Ovary (tissue), 10 donors: ENCODE measurements at places on chromosomes 12 and 14.

GRCh38 chr14:55964091-55964490 is 154.1 kb upstream of the PELI2 start:
- no peak for DNase-seq
- H3K4me3 ChIP-seq = no peak overlapping the region
- H3K4me1 ChIP-seq = no peaks in the 10 kb centered on the region

GRCh38 chr12:97985834-97986233 is 523.2 kb downstream of the RMST start:
- H3K27me3 ChIP-seq = no peaks in the 10 kb centered on the region
- DNase-seq = no peak
- H3K4me1 ChIP-seq = no peaks in the 10 kb centered on the region
- H3K4me3 ChIP-seq = no peak overlapping the region
- H3K27ac ChIP-seq = no peak overlapping the region

- no peak overlapping the region for H3K4me3 ChIP-seq
- no peaks in the 10 kb centered on the region for H3K36me3 ChIP-seq
- no peak for DNase-seq
- H3K27ac ChIP-seq = no peak overlapping the region
- H3K4me1 ChIP-seq = no peaks in the 10 kb centered on the region
Measured at GRCh38 chr14:96166461-96167223, 38.0 kb upstream of the BDKRB2 start.

GRCh38 chr12:132028111-132028510 is 78.4 kb downstream of the EP400 start:
- no peaks in the 10 kb centered on the region for H3K27me3 ChIP-seq
- DNase-seq = no peak
- H3K36me3 ChIP-seq = no peaks in the 10 kb centered on the region

DNA sequence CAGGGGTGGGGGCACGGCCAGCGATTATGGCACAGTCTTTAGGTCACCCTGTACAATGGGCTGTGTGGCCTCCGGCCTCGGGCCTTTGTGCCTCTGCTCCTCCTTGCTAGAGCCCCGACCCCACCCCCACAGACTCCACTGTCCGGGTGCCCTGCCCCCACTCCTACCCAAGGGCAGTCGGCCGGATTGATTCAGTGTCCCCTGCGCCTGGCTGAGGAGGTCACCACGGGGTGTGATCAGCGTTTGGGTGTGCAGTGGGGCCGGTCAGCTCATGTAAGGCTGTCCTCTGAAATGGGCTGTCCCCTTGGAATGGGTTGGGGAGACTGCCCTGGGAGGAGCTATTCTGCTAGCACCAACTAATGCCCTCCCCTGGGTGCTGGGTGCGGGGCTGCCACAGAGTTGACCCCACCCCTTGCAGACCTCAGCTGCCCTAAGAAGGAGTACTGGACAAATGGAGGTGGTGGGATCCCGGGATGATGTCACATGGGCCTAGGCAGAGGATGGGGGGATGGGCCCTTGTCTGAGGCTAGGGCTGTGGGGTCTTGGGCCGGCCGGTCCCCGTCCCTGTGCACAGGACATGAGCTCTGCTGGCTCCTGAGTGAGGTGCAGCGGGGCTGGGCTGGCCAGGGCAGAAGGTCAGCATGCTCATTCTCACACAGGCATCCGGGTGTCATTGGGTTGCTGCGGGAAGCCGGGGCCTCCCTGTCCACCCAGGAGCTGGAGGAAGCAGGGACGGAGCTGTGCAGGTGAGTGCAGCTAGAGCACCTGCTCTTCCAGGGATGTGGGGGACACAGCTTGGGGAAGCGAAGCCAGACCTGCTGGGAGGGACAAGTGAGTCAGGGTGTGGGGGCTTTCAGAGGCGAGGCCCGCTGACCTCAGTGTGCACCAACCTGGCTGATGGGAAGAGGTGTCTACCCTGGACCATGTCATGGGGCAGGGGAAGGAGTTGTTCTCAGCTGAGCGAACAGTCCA is 23.4 kb downstream of the ASPG start:
- no peaks in the 10 kb centered on the region for H3K36me3 ChIP-seq
- no peak overlapping the region for H3K4me3 ChIP-seq
- peak; percentile 18 for DNase-seq

DNA sequence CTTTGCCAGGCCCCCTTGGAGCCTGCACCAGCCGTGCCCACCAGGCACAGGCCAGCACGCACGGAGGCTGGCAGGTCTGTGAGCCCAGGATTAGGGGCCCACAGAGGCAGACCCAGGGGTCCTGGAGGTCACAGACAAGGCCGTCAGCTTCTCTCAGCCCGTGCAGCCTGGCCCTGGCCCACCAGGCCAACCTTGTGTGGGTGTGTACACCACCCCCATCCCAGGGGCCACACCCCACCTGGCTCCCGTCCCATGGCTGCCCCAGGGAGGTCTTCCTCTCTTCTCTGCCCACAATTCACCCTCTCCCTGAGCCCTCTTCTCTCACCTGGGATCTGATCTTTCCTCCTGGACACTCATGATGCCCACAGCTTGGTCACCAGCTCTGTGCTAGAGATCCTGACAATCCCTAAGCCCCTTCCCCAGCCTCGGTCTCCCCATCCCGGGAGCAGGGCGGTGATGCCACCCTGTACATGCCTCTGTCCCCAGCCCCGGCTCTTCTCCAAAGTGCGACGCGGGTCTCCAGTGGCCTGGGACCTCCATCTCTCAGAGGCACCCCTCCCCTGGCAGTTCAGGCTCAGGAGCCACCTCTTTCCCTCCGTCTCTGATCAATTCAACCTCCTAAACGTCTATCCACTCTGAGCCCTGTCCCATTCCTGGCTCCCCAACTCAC is 31.1 kb upstream of the GPR132 start:
- H3K4me1 ChIP-seq = peaks cover 7% of the 10 kb centered on the region
- no peak overlapping the region for H3K4me3 ChIP-seq
- H3K36me3 ChIP-seq = no peaks in the 10 kb centered on the region
- H3K27me3 ChIP-seq = no peaks in the 10 kb centered on the region
- no peak for DNase-seq

- no peak overlapping the region for H3K4me3 ChIP-seq
- no peaks in the 10 kb centered on the region for H3K36me3 ChIP-seq
- no peak overlapping the region for H3K27ac ChIP-seq
- no peak for DNase-seq
Measured at GRCh38 chr14:55968741-55969140, 149.5 kb upstream of the PELI2 start.
